ENCODE measurements at places on chromosomes 3 and 15.

DNA sequence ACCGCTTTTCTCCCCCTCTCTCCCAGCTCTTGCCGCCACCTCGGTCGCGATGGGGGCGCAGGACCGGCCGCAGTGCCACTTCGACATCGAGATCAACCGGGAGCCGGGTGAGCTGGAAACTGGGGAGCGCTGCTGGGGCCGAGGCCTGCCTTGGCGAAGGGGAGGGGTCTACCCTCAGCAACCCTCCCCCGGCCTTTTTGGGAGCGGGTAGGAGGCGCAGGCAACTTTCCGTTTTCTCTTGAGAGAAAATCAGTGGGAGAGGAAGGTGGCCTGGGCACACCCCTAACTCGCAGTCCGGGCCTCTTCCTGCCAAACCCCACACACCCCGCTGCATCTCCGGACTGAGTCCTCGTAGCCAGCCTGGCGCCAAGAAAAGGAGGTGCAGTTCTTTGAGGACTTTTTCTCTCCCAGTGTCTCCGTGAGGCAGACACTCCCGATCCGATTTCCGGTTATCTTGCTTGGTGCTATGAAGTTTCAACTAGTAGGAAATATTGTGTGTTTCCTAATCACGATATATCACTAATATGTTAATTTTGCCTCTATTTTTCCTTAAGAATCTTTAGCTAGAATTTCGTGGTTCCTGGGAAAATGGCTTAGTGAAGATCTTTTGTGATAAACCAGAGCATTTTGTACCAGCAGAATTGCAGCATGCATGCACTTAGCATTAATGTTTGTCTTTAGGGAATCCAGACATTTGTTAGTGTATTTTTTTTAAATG, 631 bp downstream of the NKTR start:
- DNase-seq: peak; percentile 43

DNA sequence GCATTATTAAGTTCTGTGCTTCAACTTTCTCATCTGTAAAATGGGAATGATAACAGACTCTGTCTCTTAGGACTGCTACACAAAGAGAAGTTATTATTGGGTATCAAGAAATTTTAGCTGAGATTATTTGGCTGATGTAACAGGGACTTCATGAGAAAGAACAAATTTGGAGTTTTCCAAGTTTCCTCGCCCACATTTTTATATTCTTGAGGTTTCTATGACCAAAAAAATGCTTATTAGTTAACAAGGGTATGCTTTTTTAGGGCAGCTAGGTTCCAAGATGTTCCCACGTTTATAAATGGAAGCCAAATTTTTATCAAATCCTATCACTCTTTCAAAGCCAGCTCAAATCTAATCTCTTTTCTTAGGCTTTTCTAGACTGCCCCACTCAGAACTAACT, 50.6 kb upstream of the C3orf80 start:
- DNase-seq: no peak

- DNase-seq: no peak
These were observed 114.0 kb downstream of the OCA2 start for GRCh38 chr15:27985099-27985498.

- no peak for DNase-seq
These were observed 10.9 kb upstream of the IL1RAP start for GRCh38 chr3:190502946-190503345.

- DNase-seq: no peak
These were observed 363.6 kb upstream of the CCDC54 start for GRCh38 chr3:107013641-107014040.

DNA sequence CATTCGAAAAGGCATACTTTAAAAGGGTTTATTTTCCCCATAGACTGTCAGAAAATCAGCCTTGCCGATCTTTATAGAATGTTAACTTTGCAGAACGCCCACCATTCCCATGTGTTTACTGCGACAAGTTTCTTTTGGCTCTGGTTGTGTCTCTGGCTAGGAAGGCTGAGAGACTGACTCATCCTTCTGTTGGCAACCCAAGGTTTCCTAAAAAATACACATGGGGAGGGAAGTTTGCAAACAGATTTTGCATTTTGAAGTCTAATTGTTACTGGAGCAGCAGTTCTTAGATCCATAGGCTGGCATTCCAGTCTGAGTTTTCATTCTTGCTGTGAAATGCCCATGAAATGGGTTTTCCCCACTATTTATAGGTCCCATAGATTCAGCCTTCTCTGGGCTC, 37.9 kb upstream of the MINAR1 start:
- DNase-seq: no peak

GRCh38 chr3:82145742-82146141, 384.3 kb upstream of the GBE1 start:
- DNase-seq: no peak

DNA sequence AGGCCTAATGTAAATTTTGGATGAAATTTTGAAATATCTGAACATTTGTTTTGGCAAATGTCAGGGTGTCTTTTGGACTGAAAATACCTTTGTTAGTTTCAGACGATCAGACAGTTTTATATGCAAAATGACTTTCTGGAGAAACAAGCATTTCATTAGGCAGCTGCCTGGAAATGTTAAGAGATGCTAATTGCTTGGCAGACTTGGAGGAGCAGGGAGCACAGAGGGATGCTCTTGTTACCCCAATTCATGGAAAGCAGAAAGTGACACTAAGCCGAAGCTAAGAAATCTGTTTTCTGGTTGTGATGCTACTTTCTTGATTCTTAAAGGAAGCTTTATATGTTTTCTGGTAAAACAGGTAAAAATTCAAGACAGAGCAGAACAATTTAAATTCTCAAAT, 204.3 kb upstream of the GBE1 start:
- no peak for DNase-seq

DNA sequence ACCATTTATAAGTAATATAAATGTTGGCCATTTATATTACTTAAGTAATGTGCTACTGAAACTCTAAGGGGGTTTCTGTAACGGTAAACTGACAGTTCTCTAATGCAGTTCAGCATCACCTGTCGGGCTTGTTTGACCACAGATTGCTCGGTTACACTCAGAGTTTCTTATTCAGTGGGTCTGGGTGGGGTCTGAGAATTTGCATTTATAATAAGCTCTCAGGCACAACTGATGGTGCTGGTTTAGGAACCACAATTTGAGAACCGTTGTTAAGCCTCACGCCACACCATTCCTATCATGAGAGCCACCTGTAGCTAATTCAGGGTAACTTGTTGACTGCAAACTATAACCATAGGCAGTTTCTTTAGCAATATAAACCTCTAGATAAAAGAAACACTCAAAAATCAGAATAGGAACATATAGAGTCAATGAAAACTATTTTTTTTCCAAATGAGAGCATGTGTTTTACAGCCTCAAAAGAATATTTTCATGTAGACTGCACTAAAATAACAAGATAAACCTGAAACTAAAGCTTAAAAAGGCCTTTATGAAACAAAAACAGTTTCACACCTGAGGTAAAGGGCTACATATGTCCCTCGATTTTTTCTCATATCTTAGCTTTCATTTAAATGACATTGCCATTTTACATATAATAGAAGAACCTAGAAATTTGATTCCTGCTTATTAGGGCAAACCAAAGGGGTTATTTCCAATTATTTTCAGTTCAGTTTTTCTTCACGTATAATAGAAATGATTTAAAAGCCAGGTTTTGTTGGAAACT, 604.8 kb downstream of the UNC13C start:
- peak; percentile 8 for DNase-seq

- peak; percentile 85 for DNase-seq
These were observed 202.5 kb upstream of the TLE3 start for GRCh38 chr15:70299931-70300869.

DNA sequence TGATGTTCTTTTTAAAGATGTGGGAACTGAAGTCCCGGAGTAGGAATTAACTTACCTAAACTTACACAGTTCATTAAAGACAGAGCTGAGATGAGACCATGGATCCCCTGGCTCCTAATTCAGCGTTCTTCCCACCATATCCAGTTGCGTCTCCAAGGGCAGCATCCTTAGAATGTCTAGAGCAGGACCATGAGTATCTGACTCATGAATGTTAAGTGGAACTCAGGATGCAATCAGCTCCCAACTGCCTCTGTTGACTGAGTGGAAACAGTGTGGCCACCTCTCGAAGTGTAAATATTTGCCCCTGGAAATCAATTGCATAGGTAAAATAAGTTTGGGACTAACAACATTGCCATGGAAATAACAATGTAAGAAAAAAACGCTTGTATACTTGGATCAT, 2.5 kb downstream of the SNTN start:
- DNase-seq: no peak

- DNase-seq: no peak
These were observed 14.6 kb downstream of the HDC start for GRCh38 chr15:50250760-50251394.

GRCh38 chr3:113629584-113630421, 66.6 kb downstream of the USF3 start:
- no peak for DNase-seq

DNA sequence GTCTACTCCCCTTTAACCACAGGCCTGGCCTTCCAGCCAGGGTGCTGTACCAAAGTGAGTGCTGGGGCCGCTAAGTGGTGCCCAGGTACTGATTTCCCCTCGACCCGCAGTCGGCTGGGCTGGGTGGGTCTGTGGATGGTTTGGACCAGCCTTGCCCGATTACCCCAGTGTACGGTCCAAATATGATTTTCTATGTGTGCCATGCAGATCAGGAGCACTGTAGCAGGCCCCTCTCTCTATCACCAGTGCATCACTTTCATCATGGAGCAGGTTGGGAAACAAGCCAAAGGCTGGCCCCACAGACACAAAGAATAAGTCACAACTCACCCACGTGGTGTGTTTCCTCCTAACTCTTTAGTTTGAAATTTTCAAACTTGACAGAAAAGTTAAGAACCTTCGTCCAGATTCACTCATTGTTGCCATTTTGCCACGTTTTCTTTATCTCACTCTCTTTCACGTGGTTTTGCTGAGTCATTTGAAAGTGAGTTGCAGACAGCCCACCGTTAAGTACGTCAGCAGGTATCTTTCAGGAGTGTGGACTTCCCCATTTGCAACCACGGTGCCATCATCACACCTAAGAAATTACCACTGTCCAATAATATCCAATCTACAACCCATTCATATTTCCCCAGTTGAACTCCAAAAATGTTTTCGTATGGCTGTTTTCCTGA, 37.0 kb downstream of the ZNF710 start:
- peak; percentile 84 for DNase-seq

- peak; percentile 62 for DNase-seq
These were observed 436 bp downstream of the ADPGK start for GRCh38 chr15:72783004-72783639.

DNA sequence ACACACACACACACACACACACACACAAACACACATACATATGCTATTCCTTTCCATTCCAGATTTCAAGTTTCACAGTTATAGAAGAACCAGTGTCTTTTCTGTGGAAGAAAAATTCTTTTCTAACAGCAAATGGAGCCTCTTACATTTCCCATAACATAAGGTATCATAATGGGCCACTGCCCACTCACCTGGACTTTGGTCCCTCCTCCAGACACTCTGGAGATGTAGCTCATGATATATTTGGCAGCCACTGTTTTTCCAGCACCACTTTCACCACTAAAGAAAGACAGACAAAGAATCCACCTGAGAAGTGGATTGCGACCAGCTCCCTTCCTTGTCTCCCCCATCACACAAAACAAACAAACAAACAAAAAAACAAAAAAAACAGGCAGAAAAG, 29.8 kb downstream of the LDHAL6B start:
- no peak for DNase-seq

DNA sequence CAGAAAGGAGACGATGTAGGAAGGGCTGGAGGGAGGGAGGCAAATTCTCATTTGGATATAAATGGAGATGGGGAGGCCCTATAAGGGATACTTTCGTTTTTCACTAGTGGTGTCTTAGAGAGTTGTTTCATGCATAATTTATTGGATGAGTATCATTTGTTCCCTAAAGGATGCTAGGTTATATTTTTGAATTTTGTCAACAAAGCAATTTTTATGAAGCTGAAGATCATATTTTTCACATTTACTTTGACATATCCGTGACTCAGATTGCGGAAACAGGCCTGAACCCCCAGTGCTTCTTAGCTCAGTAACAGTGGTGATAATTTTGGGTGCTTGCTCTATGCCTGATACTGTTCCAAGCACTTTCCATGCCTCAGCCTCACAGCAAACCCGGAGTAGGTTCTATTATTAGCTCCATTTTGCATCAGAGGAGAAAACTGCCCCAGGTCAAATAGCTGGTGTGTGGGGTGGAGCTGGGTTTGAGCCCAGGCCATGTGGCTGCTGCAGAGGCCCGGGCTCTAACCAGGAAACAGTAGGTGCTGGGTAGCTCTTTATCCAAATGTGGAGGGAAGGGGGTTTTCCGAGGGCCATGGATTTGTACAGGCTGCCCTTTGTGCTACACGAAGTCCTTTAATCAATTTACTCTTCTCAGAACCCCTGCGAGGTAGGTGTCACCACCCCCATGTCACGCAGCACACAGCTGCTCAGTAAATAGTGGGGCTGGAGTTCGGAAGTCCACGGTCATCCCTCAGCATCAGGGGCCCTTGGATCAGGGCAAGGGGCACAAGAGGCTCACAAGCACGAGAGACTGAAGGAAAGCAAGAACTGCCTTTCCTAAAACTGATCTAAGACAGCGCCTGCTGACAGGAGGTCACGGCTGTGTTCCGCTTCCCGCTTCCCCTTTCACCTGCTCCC, 99.1 kb downstream of the SLC49A4 start:
- no peak for DNase-seq

GRCh38 chr3:114332342-114333179, 38.7 kb downstream of the TIGIT start:
- DNase-seq: no peak

DNA sequence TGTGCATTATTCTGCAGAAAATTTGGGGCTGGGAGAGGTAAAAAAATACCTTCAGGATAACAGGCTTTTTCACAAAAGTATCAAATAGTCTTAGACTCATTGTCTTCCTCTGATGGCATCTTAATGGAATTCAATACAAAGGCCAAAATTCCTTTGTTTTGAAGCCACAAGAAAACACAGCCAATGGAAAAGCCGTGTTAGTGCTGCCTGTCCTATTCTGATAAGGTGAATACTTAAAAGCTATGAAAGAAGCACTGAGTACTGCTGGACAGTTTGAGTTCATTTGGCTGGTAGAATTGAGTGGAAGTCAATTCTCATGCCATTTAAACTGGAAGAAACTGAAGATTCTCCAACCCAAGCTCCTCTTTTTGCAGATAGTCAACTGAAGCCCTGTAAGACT, 395.3 kb upstream of the TPRG1 start:
- no peak for DNase-seq

GRCh38 chr15:87609474-87609873, 647.1 kb downstream of the NTRK3 start:
- no peak for DNase-seq

GRCh38 chr3:10725067-10725466, 91.0 kb upstream of the SLC6A11 start:
- DNase-seq: no peak

DNA sequence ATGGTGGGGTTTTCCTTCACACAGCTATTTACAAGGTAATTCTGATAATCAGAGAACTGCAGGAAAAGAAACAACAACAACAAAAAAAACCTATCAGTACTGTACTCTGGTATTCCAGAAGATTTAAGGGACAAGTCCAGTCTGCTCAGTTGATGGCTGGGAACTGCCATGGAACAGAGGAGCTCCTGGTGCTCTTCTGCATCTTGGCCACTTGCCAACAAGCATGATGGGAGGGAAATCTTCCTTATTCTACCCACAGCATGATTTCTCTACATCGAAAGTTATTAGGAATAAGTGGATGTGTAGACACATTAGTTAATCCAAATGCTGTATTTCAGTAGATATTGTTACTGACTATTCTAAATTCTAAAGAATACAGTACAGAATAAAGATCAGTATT, 51.7 kb downstream of the RASGRP1 start:
- no peak for DNase-seq

GRCh38 chr3:182792901-182793662, at the start of gene ATP11B:
Gene ATP11B (plus strand): TSS chr3:182793504. CDS start chr3:182793760, 256 bp downstream.
- DNase-seq: peak; percentile 94

- peak; percentile 98 for DNase-seq
These were observed 4.2 kb downstream of the SEMA3B start for GRCh38 chr3:50272911-50273688.
